8988T (cell line): ENCODE measurements at places on chromosomes 11 and 22.

GRCh38 chr11:103889679-103890078 lies 146.8 kb upstream of the DDI1 start:
- DNase-seq, result no peak

- DNase-seq, result no peak
These were observed 10.9 kb downstream of the MTCH2 start for GRCh38 chr11:47631473-47631872.

DNA sequence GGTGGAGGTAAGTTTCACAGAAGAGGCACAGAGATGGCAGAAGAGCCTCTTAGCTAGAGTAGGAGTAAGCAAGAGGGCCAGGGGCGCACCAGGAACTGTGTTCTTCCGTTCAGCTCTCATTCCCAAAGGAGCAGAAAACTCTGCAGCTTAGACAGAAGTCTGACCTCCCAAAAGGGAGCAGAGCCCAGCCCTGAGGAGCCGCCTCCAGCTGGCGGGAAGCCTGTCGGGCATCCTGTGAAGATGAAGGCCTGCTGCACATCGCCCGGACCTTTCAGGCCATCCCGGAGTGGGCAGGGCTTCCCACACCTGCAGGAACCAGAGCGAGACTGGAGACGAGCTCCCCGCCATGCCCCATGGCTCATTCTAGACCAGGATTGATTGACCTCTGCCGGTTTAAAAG lies 1102.8 kb downstream of the BRD1 start:
- DNase-seq, result no peak

DNA sequence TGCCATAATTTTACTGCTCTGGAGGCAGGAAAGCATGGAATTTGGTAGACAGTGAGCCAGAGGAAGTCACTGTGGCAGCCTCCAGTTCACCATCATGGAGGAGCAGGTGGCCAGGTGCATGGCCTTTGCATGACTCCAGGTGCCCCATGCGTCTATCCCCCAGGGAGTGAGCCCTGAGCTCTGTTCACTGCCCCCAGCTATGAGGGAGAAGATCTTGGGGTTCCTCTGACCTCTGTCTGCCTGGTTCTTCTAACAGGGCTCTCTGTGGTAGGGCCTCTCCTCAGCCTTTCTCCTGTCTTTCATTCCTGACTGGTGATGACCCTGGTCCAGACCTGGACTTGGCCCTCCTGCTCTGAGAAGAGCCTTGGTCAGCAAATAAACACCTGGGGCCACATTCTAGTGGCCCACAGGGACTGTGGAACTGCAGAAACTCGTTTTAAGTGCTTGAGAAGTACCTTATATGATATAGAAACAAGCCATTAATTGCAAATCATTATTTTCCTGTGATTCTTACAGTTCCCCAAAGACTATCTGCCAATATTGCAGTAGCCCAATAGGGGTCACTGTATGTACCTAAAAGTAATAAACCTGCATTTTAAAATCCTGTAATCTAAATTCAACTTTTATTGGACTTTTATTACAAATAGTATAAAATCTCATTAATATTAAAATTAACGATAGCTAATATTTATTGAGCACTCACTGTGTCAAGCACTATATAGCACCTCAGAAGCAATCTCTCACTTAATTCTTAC lies 120.0 kb upstream of the SYT13 start:
- no peak for DNase-seq

DNA sequence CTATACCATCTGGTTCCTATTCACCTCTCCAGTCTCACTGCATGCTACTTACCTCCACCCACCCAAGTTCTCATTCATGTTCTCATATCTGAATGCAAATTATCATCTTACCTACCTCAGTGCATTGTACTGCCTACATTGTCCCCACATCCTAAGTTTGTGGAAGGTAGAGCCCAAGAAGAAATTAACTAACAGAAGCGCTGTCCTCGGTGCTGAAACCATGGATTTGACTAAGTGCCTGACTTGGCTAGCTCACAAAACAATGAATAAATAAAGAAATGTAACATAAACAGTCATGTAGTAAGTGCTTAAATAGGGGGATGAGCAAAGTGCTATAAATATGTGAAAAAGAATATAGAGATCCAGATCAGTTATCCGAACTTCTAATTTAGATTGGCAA lies 63.2 kb downstream of the GRIA4 start:
- DNase-seq, result no peak

- peak; percentile 44 for DNase-seq
These were observed 965 bp downstream of the OSBPL5 start for GRCh38 chr11:3164138-3164551.

DNA sequence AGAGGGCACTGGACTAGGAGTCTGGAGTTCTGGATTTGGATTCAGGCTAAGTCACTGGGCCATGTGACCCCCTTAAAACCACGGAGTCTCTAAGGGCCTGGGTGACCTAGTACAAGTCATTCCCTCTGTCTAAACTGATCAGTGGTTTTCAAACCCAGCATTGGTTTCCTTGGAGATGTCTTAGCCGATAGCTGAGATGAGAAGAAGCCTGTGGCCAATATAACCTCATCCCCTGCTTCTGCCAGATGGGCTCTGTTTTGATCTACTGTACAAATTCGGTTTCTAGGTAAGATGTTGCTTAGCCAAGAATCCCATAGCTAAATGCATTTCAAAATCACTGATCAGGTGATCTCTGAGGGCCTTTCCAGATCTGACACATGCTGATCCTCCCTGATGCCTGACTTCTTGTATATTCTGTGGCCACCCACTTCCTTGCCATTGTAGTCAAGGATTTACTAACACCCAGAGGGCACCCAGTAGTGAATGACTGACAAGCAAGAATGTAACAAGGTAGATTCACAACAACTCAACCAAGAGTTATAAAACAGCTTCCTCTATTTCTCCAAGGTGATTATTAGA lies 53.1 kb downstream of the GALNT18 start:
- DNase-seq, result no peak

- no peak for DNase-seq
These were observed 602 bp downstream of the EWSR1 start for GRCh38 chr22:29268511-29269229.

DNA sequence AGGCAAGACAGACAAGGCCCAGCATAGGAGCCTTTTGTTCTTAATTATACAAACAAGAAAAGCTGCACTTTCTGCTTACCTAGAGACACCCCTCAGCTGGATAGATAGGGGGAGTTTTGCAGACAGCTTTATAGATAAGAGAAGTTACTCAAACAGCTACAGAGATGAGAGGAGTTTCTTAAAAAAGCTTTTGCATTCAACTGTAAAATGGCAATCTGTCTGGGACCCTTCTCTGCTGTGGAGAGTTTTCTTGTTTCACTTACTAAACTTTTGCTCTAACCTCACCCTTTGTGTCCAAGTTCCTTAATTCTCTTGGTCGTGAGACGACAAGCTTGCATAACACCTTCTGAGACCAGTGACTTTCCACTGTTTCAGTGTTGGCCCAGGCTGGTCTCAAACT lies 103.8 kb upstream of the CHORDC1 start:
- DNase-seq, result no peak

DNA sequence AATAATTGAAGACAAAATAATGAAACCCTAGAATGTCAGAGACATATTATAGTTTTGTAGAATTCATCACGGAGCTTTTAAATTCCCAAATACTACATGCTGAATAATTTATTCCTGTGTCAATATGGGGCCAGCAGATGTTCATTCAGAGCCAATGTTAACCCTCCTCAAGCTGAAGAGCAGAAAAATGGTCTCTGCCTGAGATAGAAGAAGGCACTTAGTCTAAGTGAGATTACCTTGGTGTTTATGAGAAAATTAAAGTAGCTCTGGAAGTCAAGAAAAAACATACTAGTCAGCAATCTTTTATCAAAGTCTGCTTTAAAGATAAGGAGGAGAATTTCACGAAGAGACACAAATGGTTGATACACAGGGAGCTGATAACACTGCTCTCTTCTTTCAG lies 328.2 kb downstream of the TTC28 start:
- no peak for DNase-seq

DNA sequence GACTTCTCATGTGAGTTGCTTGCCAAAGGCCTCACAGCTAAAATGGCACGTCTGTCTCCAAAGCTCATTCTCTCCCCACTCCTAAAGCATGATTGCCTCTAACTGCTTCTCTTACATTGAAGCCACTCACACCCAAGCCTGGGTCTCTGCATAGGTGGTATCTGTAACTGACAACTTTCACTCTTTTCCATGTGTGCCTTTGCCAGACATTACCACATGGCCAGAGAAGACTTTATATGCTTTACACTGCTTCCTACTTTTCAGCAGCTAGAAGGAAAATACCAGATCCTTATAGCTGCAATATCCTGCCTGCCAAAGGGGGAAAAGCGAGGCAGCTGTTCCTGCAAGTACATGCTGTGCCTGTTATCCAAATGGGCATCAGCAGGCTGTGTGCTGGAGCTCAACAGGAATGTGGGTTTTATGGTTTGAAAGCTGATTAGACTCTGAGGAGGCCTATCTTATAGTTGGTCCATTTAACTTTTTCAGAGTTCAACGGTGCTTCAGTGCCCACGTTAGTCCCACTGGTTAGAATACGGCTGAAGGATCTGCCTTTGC lies 547.1 kb downstream of the RAB38 start:
- DNase-seq, result no peak

GRCh38 chr11:69573761-69574607 lies 67.0 kb upstream of the CCND1 start:
- no peak for DNase-seq

DNA sequence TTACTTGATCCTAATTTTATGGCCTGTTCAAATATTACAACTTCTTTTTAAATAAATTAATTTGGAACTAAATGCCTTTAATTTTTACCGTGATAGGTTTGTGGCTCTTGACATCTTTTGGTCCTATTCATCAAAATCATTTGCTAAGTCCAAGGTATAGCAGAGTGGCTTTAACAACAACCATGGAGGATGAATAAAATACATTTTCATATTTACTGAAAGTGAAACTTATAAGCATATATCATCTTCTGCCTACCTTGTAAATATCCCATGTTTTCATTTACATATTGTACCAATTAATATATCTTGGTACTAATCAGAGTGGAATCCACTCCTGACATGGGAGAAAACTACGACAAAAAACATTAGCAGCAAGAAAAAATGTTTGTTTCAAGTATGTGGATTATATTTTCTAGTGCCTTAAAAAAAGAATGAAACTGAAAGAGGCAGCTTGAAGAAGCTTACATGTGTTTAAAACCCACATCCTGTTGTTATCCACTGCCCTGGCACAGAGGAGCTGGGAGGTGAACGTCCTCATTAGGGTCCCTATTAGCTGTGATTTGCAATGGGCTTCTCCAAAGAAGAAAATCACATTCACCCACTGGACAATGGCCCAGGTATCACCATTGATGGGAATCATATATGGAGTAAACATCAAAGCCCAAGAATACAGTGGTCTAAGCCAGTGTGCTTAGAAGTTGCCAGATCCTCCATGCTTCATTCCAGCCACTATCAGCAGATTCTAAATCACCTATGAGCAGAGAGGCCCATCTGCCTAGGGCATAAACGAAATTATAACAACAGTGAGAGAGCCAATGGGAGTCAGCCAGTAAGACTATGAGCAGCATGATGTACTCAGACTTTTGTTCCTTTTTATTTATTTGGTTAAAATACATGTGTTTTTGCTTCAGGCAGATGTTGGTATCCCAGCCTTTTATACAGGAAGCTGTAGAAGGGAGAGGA lies 84.7 kb downstream of the MAML2 start:
- DNase-seq, result no peak

GRCh38 chr11:17724020-17724908 lies 4.9 kb downstream of the MYOD1 start:
- no peak for DNase-seq

- no peak for DNase-seq
These were observed 5.0 kb upstream of the MCHR1 start for GRCh38 chr22:40674274-40674673.

DNA sequence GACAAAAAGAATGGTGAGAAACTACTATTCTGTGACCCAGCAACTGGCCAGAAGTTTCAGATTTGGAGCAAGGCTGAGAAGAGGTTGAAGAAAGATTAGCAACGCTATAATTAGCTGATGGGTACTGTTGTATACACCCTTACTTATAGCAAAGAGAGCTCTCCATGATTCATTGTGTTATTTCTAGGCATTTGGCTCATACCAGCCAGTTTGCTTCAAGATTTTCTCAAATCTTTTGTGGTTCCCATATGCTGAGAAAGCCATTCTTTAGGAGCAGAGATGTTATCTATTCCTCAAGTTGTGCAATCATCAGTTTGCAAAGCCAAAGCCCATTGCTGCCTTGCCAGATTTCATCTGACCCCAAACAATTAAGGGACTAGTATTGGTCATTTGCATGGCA lies 179.4 kb downstream of the ETS1 start:
- no peak for DNase-seq

DNA sequence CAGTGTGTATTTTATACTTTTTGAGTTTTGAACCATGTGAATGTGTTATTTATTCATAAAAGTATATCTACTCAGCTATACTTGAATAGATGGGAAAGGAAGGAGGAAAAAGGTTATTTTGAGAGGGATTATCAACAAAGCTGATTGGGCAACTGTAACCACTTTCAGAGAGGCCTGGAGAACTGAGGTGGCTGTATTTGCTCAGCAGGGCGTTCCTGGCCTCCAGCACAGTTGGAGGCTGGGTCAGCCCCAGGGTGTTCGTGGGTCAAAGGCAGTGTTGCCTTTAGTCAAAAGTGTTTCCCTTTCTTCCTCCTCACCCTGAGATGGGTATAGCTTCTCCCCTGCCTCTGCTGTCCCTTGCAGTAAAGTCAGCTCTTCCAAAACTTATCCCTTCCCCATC lies 26.7 kb downstream of the ASCC2 start:
- no peak for DNase-seq

DNA sequence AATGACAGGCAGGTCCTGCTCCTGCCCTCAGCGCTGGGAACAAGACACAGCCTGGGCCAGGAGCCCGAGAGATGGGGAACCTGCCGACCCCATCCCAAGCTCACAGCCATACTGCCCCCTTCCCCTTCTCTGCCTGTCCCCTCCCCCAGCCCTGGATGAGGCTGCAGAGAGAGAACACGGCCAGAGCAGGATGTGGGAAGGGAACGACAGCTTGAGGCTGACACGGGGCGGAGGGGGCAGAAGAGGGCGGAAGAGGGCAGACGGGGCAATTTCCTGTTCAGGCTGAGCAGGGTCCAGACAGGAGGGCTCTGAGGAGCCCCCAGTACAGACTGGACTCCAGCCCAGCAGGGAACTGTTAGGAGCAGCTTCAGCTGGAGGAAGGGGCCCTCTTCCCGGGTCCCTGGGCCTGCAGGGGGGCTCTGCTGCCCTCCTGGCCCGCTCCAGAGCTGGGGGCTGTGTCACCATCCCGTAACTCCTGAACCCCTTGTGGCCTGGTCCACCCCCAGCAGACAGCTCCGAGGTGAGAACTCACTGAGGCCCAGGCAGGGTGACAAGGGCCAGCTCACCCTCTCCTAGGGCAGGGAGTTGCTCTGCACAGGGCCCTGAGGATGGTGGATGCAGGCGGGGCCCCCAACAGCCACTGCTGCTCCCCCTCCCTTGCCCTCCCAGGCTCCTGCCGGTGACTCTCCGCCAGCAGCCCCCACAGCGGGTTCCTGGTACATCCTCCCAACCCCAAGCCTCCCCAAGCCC lies 5.7 kb downstream of the CTSD start:
- no peak for DNase-seq

GRCh38 chr11:36601155-36601554 lies 3.1 kb upstream of the RAG2 start:
- no peak for DNase-seq

DNA sequence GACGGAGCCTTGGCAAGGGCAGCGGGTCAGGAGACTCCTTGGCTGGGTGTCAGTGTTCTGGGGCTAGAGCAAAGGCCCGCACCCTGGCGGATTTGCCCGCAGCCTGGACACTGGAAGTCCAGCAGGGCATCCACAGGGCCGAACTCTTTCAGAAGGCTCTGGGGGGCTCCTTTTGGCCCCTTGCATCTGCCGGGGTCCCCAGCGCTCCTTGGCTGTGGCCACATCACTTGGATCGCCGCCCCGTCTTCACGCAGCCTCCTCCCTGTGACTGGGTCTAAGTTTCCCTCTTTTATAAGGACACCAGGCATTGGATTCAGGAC lies 20.0 kb downstream of the MUC5AC start:
- no peak for DNase-seq
